ENCODE measurements at places on chromosomes 4 and X. TPM values are rescaled to one million over a fixed set of nuclear protein-coding genes. Genes with fewer than 3 reads are reported as not detected.

DNA sequence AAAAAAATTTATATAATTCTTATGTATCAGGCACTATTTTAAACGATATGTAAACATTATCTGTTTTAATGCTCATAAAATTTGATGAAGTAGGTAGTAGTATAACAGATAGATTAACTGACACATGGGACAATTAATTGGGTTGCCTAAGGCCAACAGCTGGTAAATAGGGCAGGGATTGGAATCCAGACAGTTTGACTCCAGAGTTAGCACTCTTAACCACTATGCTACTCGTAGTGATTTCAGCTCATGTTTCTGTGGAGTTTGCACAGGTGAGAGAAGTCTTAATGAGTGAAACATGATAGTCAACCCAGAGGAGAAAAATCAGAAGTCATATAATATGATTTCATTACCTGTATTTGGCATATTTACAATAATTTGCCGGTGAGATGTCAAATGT is 126.0 kb upstream of the WDFY3 start:
- H3K4me3 ChIP-seq = no peak overlapping the region
- no peaks in the 10 kb centered on the region for H3K4me1 ChIP-seq
- DNase-seq = no peak
- no peaks in the 10 kb centered on the region for H3K36me3 ChIP-seq
- H3K27ac ChIP-seq = no peak overlapping the region
- no peaks in the 10 kb centered on the region for H3K27me3 ChIP-seq

GRCh38 chrX:124005228-124005627 is 43.7 kb downstream of the STAG2 start:
- no peaks in the 10 kb centered on the region for H3K36me3 ChIP-seq
- no peak overlapping the region for H3K4me3 ChIP-seq
- H3K27me3 ChIP-seq = no peaks in the 10 kb centered on the region
- H3K4me1 ChIP-seq = no peaks in the 10 kb centered on the region
- no peak overlapping the region for H3K27ac ChIP-seq

Gene FREM3
- not detected for total RNA-seq

DNA sequence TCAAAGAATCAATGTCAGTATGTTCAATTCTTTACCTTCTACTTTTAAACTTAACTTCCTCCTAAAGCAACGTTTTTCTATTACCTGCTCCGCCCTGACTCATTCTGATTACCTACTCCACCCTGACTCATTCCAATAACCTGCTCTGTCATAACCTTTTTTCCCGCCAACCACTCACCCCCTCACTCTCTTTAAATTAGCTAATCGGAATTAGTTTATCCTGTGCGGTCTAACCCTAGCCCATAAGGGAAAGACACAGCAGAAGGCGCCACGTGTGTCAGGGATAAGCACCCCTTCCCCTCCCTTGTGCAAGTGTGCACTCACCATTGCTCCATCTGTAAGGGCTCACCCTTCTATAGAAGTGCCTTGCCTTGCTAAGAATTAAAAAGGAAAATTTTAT is 64.4 kb downstream of the EIF4E start:
- H3K27me3 ChIP-seq = no peaks in the 10 kb centered on the region
- DNase-seq = peak; percentile 13
- no peaks in the 10 kb centered on the region for H3K4me1 ChIP-seq
- no peak overlapping the region for H3K27ac ChIP-seq
- no peaks in the 10 kb centered on the region for H3K36me3 ChIP-seq

- no peak overlapping the region for H3K4me3 ChIP-seq
- no peak for DNase-seq
- H3K27me3 ChIP-seq = no peaks in the 10 kb centered on the region
- H3K4me1 ChIP-seq = no peaks in the 10 kb centered on the region
- peaks cover 21% of the 10 kb centered on the region for H3K36me3 ChIP-seq
- H3K27ac ChIP-seq = no peak overlapping the region
These were observed 73.2 kb downstream of the UBE2K start for GRCh38 chr4:39770969-39771724.

All from transverse colon (tissue), 4 donors.